Colonic mucosa (tissue), 4 donors: ENCODE measurements at places on chromosomes 11 and 22.

GRCh38 chr22:46085828-46086576 is 64.3 kb upstream of the PPARA start:
- peak; percentile 92 for DNase-seq

- peak; percentile 79 for DNase-seq
These were observed 5.8 kb upstream of the MIEF1 start for GRCh38 chr22:39496131-39496838.

DNA sequence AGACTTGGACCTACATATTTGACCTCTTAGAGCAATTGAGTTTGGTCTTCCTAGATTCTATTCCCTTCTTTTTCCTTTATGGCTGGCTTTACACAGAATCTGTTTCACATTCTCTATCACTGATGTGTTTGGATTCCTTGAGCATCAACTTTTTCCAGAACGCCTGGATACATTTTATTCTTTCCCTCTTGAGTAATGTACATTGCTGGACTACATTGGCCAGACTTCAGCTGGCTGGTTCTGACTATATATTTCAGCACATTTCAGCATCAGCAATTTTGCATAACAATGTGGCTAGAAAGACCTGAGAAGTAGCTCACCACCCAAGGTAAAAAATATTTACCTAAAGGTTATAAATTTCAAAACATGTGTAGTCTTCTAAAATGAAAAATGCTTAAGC is 2198.2 kb upstream of the RAG2 start:
- no peak for DNase-seq

DNA sequence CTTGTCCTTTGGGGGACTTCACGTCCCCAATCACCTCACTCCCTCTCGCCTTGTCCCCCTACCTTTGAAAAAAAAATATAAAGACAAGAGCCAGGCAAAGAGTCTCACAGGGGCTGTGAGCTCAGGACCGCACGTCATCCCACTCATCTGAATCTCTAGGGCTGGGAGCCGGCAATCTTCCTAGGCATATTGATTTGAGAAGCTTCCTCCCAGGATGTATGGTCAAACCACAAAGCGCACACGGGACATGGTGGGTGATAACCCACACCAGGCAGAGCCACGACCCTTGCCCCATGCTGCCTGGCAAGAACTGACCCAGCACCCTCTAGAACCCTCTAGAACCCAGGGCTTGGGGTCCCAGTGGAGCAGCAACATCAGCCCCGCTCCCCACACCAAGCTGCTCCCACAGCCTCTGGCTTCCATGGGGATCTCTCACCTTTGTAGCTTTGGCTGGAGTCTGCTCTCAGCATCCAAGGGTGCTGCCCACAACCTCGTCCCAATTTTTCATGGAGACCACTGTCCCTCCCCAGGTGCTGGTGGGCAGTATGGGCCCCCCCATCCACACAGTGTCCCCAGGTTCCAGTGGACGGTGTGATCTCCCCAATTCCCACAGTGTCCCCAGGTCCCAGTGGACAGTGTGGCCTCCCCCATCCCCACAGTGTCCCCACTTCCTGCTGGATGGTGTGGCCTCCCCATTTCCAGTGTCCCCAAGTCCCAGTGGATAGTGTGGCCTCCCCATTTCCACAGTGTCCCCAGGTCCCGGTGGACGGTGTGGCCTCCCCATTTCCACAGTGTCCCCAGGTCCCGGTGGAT is 85.2 kb upstream of the FGF3 start:
- no peak for DNase-seq

DNA sequence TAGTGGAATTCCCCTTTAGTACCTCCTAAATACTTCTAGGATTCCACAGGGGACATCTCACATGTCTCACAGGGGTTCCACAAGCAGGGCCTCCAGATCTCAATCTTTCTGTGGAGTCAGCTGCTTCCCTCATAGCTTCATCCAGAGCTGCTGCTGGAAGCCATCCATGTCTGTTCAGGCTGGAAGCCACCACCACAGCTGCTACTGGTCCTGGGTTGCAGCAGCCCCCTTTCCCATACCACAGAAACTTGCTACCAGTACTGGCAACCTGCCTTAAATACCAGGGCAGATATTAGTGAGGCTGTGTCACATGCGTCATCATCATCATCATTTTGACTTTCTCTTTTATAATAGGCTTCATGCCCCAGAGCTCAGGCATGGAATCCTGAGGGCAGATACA is 242.7 kb upstream of the NCAM1 start:
- no peak for DNase-seq

- peak; percentile 17 for DNase-seq
These were observed 4.8 kb upstream of the FXYD2 start for GRCh38 chr11:117829369-117829725.

GRCh38 chr11:111205632-111206385 is 39.7 kb upstream of the POU2AF2 start:
- DNase-seq, result no peak

GRCh38 chr11:16881074-16881709 is 133.0 kb downstream of the PLEKHA7 start:
- no peak for DNase-seq

DNA sequence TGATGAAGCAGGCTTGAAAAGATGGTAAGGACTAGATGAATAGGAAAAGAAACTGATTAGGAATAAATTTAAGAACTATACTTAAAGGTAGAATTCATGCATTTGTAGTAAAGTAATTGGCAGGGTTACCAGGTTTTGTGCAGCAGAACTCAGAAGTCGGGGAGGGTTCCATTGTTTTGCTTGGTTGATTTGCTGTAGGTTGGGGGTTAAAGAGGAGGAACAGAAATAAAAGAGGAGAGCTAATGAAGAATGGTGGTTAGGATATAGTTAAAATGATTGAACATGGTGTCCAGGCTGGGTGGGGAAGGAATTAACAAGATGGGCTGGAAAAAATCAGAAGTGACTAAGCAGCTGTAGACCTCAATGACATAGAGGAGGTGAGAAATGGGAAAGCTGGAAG is 5.5 kb upstream of the SPON1 start:
- no peak for DNase-seq

DNA sequence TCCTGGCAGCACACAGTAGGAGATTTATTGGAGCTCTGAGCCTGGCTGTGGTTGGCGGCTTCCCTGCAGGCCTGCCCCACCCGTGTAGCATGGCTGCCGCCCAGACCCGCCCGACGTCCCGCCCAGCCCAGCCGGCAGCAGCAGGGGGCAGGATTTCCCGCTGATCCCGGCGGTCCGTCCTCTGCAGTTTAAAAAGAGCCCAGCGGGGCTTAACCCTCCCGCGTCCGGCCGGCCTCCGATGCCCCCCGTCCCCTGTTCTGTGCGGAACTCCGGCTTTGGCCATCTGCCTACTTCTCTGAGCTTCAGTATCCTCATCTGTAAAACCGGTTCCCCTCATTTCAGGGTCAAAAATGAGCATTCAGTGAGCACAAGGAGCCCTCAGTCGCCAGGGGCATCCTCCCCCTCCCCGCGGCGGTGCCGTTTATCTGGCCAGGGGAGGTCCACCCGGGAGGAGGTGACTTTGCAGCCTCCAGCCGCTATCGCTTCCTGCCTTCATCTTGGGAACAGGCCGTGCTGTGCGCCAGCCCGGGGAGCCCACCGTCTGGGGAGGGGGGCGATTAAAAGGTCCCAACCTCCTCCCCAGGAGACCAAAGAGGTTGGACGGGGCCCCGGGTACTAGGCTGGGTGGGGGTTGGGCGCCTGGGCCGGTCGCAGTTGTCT is at the start of gene GAS2L1:
GAS2L1 (plus strand) TSS at position 476 of the 660 bp plus-strand sequence. CDS start 1,456 bp downstream, outside the sequence.
- DNase-seq, result peak; percentile 90

DNA sequence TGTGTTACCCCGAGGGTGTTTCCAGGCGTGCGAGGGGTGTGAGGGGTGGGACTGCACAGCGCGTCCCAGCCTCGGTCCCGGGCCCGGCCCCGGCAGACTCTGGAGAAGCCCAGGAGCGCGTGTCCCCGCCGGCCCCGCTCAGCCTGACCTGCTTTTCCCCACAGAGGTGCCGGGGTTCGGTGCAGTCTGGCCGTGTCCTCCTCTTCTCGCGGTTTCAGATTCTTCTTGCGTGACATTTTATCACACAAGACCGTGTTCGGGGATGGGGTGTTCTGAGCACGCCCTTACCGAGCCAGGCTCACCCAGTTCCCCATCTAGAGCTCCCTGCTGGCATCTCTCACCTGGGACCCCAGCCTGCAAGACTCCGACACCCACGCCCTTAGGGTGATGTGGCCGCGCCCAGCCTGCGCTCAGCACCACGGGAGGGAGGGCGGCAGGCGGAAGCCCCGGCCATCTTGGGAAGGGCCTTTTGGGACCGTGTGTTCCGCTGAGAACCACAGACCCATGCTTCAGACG is 775.6 kb downstream of the BRD1 start:
- peak; percentile 25 for DNase-seq

DNA sequence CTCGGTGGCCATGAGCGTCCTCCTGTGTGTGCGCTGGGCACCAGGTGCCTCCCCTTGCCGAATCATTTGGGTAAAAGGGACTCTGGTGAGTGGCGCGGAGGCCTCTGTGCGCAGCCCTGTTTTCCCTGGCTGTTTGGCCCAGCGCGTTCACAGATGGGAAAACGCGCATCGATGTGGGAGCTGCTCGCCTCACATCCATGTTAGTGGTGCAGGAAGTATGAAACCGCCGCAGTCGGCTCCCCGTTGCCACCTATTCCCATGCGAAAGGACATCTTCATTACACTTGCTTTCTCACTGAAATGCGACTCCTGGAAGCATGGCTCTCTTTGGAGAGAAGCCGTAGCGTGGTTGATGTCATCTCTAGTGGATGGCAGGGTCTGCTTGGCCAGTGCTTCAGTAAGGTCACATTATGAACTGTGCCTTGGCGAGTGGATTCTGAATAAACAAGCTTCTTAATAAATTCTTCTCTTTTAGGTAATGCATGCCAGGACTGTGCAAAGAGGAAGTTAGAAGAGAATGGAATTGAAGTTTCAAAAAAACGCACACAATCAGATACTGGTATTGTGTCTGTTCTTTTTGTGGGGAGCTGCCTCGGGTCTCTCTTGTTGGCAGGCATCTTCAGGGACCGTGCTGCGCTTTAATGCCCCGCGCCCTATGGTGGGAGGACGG is 26.3 kb downstream of the FAM118A start:
- DNase-seq, result no peak
